ENCODE measurements at places on chromosomes 3 and 15.
A peak's percentile ranks its signal among the peaks of the same experiment; 100 is the strongest.

GRCh38 chr3:44340058-44340395 is 1.5 kb downstream of the TCAIM start:
- no peak for DNase-seq

- no peak for DNase-seq
Measured at GRCh38 chr15:89406940-89407607, 72.5 kb upstream of the POLG start.

DNA sequence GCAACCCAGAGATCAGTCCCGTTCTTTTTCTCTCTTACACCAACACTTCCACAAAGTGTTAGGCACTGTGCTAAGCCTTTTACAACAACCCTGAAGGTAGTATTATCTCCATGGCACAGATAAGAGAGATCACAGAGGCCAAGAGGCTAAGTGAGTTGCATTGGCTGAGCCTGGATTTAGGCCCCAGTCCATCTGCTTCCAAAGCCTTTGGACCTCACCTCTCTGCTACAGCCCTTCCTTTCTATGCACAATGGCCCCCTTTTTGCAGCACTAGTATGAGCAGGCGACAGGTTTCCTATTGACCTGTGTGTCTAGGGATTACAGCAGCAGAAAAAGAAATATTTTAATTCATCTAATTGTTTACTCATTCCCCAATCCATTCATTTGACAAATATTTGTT is 76.2 kb downstream of the CRYGS start:
- DNase-seq = no peak

- no peak for DNase-seq
Measured at GRCh38 chr3:194908496-194908895, 222.8 kb downstream of the FAM43A start.

GRCh38 chr3:50239649-50240048 is 3.6 kb downstream of the GNAI2 start:
- no peak for DNase-seq

- DNase-seq = peak; percentile 60
Measured at GRCh38 chr3:69092030-69092516, 7.3 kb downstream of the ARL6IP5 start.

DNA sequence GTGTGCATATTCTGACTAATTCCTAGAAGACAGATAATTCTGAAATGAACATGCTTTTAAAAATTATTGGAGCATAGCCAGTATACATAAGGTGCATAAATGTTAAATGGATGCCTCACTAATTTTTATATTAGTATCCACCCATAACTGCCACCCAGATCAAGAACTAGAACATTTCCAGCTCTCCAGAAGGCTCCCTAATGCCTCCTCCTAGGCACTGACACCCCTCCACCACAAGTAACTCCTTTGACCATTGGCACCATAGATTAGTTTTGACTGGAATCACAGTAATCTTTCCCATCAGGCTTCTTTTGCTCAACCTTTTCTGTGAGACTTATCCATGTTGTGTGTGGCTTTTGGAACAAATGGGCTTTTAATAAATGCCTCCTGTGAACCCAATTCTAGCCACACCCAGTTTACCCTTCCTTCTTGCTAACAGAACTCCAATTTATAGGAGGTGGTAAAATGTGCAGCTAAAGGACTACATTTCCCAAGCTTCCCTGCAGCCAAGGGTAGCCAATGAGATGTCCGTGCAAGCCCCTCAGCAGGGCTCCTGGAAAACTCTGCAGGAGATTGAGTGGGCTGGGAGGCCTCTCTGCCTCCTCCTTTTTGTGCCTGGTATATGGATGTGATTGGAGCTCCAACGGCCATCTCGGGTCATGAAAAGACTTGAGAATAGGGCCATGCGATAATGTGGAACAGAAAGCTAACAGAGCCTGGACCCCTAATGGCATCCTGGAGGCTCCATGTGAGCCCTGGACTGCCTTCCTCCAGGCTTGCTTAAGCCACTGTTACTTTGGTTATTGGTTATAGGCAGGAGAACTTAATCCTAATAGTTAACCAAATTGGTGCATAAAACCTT is 322.6 kb upstream of the TLE3 start:
- no peak for DNase-seq

DNA sequence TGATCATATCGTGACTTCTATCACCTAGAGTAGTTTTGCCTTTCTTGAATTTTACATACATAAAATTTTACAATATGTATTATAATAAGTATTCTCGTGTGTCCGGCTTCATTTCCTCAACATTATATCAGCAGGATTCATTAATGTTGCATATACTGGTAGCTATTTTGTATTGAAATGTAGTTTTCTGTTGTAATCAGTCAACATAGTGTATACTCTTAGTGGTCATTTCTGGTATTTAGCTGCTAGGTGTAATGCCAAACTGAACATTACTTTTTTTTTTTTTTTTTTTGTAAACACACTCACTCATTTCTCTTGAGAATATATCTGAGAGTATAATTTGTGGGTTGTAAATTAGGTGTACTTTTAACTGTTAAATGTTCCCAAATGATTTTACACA is 70.1 kb downstream of the CGNL1 start:
- no peak for DNase-seq

GRCh38 chr15:95018888-95019545 is 787.7 kb downstream of the MCTP2 start:
- DNase-seq = no peak

GRCh38 chr3:170555329-170555728 is 30.5 kb downstream of the SLC7A14 start:
- DNase-seq = no peak

- no peak for DNase-seq
Measured at GRCh38 chr15:45785897-45786296, 151.1 kb downstream of the SQOR start.

DNA sequence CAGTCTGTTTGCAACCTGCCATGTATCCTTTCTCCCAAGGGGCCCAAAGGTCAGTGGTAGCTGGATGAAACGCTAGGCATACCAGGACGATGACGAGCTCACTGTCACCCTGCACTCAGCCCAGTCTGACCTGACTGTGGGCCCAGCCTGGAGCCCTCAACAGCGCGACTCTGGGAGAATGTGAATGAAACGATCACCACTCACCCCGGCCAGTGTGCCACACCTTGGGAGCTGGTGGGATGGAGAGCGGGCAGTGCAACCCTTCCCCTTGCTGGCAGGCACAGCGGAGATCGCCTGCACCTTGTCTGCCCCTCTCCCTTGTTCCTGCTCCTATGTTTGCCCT is 27.2 kb downstream of the SRPRB start:
- DNase-seq = no peak

GRCh38 chr15:34584330-34584668 is 848 bp upstream of the GOLGA8B start:
- DNase-seq = no peak

DNA sequence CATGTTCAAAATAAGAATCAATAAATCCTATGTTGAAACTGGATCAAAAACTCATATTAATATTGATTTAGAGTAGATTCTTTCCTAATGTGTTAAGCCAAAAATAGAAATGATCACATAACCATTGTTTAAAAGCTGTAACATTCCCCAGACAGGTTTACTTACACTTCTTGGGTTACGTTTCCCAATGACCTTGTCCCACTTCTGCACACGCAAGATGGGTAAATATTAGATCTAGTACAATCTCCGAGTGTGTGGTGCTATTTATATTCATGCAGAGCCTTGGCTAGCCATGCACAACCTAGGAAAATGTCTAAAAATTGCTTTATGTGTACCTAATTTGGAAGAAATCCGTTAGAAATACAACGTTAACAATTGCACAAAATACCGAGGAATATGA is 39.6 kb downstream of the ERC2 start:
- DNase-seq = no peak

GRCh38 chr15:101675796-101676582 is 23.8 kb upstream of the TM2D3 start:
- DNase-seq = no peak

DNA sequence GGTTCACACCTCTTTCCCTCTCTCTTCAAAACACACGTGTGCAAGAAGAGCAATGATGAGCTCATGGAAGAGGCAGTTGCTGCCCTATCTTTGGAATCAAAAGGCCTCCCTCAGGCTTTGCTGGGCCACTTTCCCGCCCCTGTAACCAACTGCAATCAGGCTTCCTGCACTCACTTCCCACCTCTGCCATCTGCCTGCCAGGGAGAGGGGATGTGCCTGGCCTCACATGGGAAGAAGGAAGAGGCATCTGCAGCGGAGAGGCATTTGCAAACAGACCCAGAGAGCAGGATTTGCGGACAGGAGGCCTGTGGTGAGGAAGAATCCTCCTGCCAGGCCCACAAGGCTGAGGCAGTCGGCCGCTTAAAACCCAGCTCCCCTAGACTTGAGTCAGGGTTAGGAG is 175.6 kb upstream of the ATP10A start:
- DNase-seq = no peak

GRCh38 chr3:87993566-87993965 is 65.2 kb downstream of the CGGBP1 start:
- no peak for DNase-seq

DNA sequence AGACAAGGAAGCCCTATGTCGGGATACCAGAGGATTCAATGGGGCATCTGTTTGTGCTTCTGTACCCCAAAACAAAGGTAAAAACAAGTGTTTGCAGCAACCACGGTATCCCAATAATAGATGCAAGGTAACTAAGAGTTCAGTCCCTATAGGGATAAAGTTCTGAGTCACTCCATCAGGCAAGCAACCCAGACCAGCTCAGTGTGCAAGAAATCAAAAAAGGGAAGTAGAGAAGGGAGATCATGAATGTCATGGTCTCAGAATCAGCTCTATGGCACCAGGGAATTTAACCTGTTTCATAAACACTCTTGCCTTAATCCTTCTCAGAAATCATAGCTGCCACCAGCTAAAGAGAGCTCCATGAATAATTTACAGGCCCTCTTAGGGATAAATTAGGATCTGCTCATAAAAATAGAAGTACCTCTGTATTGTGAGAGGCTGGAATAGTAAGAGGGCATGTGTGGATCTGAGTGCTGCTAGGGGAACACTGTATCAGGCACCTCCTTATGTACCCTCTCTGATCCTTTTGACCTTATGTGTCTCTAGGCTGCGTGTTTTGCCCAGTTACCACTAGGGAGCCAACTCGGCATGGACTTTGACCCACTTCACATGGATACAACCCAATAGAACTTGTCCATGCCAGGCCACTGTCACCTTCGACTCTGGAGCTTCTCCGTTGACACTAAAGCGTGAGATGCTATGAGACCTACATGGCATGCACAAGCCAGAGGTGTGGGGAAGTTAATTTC is 754.6 kb downstream of the AGBL1 start:
- DNase-seq = no peak

GRCh38 chr15:41133454-41133853 is 17.4 kb upstream of the INO80 start:
- DNase-seq = no peak

DNA sequence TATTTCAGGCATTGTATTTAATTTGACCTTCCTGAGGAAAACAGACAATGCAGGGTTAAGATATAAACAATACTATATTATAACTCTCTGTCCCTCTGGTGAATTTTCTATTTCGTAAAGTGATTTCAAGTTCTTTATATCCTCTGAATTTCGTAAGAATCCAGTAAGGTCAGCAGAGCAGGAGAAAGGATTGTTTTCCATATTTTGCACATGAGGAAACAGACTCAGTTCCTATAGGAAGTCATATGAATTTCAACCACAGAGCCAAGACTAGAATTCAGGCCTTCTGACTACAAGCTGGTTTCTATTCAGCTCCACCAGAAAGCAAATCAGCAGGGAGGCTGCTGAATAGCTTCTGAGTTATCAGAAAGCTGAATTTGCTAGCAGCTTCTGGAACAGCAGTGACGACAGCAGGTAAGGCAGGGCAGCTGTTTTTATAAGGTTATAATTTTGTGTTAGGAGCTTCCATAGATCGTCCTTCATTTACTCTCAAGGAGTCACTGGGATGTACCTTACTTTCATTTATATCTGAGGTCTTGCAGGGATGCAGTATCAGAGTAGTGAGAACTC is 11.1 kb upstream of the PLAAT1 start:
- DNase-seq = no peak

- no peak for DNase-seq
Measured at GRCh38 chr15:77030048-77030927, 35.4 kb downstream of the PSTPIP1 start.

DNA sequence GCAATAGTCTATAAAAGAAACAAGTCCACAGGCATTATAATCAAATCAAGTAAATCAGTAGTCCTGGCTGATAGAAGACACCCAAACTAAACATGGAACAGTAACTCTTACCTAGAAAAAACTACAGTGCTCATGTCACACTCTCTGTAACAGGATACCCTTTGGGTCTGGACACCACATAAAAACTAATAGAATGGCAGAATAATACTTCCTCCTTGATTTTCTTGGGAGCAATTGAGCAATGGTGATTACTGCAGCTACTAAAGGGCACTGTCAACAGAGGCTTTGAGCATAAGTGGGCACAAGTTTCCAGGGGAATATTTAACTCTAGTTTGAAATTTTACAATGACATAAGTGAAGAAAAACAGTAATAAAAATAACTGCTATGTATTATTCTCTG is 59.5 kb downstream of the GLB1 start:
- no peak for DNase-seq

GRCh38 chr15:59369597-59369996 is 3.1 kb downstream of the MYO1E start:
- DNase-seq = no peak

- no peak for DNase-seq
Measured at GRCh38 chr3:110956081-110956480, 115.5 kb upstream of the NECTIN3 start.

DNA sequence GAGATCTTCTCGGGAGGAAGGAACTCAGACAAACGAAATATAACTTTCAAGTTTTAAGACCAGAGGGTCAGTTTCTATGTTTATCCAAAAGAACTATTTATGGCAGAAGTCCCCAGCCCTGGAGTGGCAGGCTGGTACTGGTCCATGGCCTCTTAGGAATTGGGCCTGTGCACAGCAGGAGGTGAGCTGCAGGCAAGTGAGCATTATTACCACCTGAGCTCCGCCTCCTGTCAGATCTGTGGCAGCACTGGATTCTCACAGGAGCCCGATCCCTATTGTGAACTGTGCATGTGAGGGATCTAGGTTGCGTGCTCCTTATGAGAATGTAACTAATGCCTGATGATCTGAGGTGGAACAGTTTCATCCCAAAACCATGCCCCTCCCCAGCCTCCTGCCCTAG is 14.3 kb upstream of the HPS3 start:
- no peak for DNase-seq

- peak; percentile 2 for DNase-seq
Measured at GRCh38 chr15:37098468-37099318, 1.7 kb downstream of the MEIS2 start.

- DNase-seq = no peak
Measured at GRCh38 chr15:63972801-63973200, 73.5 kb downstream of the DAPK2 start.

All from CD4-positive, alpha-beta T cell treated with Interleukin-17A for 1 hour (primary cell).